ENCODE measurements at places on chromosomes 7 and 10. TPM values are rescaled to one million over a fixed set of nuclear protein-coding genes. Genes with fewer than 3 reads are reported as not detected.

FAM25A gene
- not detected for total RNA-seq

GRCh38 chr7:81264116-81264515, 345.3 kb upstream of the SEMA3C start:
- DNase-seq: no peak

DNA sequence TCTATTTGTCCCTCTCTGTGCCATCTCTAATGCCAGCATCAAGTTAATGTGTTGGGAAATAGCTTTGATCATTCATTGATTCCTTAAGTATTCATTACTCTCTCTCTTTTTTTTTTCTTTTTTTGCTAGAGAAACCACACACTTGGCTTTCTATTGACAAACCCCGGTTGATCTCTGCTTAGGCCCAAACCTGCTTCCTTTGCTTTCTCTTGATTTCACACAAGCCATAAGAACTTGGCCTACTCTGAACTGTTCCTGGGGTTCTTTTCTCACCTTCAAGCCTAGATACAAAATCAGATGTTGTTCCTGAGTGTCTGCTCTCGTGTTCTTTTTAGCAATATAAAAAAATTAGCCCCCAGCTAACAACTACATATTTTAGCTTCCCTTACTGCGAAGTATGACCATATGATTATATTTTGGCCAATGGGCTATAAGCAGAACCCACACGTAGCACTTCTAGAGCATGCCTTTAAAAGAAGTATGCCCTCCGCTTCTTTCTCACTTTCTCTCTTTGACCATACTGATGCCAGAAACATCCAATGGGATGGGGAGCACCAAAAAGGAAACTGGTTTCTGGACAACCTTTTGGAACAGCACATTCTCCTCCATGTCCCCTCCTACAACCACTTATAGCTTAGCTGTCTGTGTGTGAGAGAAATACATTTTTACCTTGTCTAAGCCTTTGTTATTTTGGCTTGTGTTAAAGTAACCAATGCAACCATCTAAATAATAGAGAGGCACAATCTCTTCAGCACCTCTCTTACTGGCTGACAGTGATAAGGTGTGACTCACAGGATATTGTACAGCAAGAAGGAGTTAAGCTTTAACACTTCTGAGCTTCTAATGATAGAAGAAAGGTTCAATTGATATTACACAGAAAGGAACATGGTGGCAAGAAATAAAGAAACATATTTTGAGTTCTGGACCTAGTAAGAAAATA, 96.6 kb upstream of the LRRN3 start:
- DNase-seq: no peak

GIMAP1 gene
- total RNA-seq: 2.2 TPM

- DNase-seq: no peak
Measured at GRCh38 chr7:36245684-36246299, 92.7 kb downstream of the EEPD1 start.

SLC13A1 gene
- total RNA-seq: not detected

GRCh38 chr7:132419542-132419941, 156.7 kb downstream of the PLXNA4 start:
- no peak for DNase-seq

- no peak for DNase-seq
Measured at GRCh38 chr7:87852306-87852705, 23.9 kb downstream of the SLC25A40 start.

Measured in right lobe of liver (tissue), 6 donors.